Mammary epithelial cell (primary cell): ENCODE measurements at places on chromosomes 3 and 15. TPM values are rescaled to one million over a fixed set of nuclear protein-coding genes. Genes with fewer than 3 reads are reported as not detected.

The PIGBOS1 gene
- 3.8 TPM for total RNA-seq

The COL6A5 gene
- not detected for total RNA-seq

The ACAN gene
- under 0.01 TPM for total RNA-seq

The ZNF660 gene
- 0.67 TPM for total RNA-seq

The SLC9C1 gene
- 1.7 TPM for total RNA-seq

The LRRIQ4 gene
- 0.17 TPM for total RNA-seq

The PLSCR2 gene
- total RNA-seq, result not detected in 2 replicates

The IGSF11 gene
- total RNA-seq, result not detected

The MB21D2 gene
- total RNA-seq, result 3.4 and 5.2 TPM in 2 replicates

The AGBL1 gene
- not detected in 2 replicates for total RNA-seq

The IMPG2 gene
- 0.14 and 0.19 TPM in 2 replicates for total RNA-seq

The GOLGA6B gene
- total RNA-seq, result not detected in 2 replicates

The FAM131A gene
- 15.5 and 16.2 TPM in 2 replicates for total RNA-seq

The CHRM5 gene
- not detected in 2 replicates for total RNA-seq

The ADAMTS17 gene
- 1.7 TPM for total RNA-seq

The CFAP92 gene
- total RNA-seq, result 0.83 TPM

The TEX55 gene
- total RNA-seq, result not detected

GRCh38 chr3:125433611-125434041 lies 58.5 kb upstream of the ZNF148 start:
- peak; percentile 93 for DNase-seq

- DNase-seq, result peak; percentile 66
These were observed 781 bp upstream of the IP6K1 start for GRCh38 chr3:49787182-49787464.

GRCh38 chr3:31514570-31514969 lies 18.2 kb upstream of the STT3B start:
- DNase-seq, result no peak

- DNase-seq, result no peak
These were observed 681.6 kb upstream of the SEMA6D start for GRCh38 chr15:47035475-47036406.

DNA sequence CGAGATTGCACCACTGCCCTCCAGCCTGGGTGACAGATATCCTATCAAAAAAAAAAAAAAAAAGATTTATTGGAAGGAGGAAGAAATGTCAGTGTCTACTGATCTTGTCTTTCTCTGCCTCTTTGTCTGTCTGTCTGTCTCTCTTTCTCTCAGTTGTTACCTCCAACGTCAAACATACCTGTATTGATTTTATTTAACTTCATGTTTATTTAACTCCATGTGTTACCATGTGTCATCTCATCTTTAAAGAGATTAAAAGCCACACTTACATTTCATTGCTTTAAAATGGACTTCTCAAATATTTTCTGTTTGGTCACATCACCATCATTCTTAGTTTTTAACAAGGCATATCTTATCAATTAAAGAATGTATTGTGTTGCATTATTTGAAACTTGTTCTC lies 9.4 kb downstream of the CLDN11 start:
- no peak for DNase-seq

GRCh38 chr15:89472785-89473256 lies 23.6 kb downstream of the RHCG start:
- peak; percentile 37 for DNase-seq

DNA sequence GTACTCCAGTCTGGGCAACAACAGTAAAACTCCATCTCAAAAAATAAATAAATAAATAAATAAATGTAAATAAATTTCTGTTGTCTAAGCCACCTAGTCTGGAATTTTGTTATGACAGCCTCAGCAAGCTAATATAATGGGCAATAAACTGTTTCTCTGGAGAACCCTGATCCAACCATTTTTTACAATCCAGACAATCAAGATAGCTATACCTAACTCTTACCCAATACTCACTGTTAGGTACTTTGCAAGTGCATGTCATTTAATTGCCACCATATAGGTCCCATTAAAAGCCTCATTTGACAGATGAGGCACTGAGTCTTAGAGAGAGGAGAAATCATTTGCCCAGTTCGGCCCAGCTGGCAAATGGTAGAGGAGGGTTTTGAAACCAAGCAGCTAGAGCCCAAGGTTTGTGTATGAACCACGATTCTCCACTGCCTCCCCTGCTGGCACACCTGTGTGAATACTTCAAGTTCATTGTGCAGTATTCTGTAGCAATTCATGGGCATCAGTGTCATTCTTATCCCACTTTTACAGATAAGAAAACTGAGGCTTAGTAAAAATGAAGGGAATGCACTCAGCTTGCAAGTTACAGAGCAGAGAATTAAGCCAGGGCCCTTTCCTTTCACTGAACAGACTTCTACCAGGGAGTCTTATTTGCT lies 107.0 kb upstream of the UBE2E1 start:
- no peak for DNase-seq

DNA sequence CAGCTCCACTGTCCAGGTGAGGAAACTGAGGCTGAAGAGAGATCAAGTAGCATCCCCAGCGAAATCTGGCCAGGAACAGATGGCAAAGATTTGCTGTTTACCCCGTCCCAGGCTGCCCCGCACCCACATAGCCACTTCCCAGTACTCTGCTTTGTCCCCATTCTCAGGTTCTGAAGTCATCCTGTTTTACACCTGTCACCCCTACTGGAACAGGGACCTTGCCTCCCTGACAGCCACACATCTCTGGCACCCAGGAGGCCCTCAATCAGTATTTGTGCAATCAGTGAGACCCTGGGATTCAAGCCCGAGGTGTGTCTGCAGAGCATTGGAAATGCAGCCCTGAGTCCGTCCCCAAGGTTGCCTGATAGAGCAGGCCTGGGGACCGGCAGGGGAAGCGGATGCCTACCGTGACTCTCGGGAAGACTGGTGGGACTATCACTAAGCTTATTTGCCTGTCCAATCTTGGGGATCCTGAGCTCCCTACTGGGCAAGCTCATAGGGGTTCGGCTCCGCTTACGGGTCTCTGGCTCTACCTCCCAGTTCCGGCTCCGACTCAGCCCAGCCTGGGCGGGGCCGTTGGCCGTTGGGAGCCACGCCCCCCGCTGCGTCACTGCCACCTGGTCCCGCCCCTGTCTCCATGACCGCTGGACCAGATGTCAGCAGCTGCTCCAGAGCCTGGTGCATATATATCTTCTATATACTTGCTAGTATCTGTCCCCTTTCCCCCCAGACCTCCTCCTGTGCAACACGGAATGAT lies 17.5 kb upstream of the FANCD2 start:
- DNase-seq, result peak; percentile 55

DNA sequence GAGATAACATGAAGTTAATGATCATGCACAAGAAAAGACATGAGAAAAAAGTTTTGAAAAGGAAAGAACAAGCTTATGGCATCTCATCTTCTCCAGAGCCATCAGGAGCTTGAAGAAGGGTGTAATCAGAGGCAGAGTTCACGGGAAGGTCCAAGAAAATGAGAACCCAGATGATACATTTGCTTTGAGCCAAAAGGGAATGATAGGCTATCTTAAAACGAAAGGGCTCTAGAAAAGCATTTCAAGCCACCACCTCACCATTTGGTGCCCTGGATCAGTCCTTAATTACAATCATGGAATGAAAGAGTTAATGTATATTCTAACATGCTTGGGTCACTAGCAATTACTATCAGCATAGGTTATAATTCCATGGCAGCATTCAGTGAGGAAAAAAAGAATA lies 781.8 kb downstream of the ROBO1 start:
- no peak for DNase-seq

DNA sequence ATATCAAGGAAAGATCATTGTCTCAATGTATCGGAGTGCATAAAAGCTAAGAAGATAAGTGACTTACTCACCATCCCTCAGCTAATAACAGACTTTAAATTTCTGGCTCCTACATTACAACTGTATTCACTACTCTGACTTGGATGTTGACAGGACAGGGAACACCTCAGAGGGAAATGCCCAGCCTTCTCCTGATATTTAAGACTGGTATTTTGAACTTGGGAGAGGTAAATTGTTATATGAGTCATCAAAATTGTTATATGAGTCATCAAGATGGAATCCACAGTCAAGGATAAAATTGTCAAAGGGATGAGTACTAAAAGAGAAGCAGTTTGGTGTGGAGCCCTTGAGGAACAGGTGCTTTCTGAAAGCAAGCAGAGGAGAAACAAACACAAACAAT lies 961.4 kb downstream of the VGLL3 start:
- peak; percentile 15 for DNase-seq

DNA sequence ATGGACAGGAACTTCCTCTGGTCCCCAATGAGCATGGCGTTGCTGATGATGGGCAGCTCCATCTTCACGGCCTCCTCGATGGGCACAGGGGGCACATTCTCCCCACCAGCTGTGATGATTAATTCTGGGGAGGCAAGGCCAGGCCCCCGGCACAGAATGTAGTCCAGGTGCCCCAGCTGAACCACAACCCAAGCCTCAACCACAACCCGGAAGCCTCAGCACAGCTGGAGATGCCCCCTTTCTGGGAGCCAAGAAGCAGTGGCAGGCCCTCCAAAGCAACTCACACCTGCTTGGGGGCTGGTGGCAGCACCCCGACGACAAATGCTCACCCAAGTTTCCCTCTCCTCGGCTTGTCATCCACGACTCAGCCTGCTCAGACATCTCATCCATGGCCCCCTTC lies 25.2 kb downstream of the IDH3A start:
- no peak for DNase-seq

GRCh38 chr3:21269882-21270281 lies 481.1 kb downstream of the ZNF385D start:
- no peak for DNase-seq

- no peak for DNase-seq
These were observed 1.4 kb downstream of the CD200R1 start for GRCh38 chr3:112973325-112974177.

DNA sequence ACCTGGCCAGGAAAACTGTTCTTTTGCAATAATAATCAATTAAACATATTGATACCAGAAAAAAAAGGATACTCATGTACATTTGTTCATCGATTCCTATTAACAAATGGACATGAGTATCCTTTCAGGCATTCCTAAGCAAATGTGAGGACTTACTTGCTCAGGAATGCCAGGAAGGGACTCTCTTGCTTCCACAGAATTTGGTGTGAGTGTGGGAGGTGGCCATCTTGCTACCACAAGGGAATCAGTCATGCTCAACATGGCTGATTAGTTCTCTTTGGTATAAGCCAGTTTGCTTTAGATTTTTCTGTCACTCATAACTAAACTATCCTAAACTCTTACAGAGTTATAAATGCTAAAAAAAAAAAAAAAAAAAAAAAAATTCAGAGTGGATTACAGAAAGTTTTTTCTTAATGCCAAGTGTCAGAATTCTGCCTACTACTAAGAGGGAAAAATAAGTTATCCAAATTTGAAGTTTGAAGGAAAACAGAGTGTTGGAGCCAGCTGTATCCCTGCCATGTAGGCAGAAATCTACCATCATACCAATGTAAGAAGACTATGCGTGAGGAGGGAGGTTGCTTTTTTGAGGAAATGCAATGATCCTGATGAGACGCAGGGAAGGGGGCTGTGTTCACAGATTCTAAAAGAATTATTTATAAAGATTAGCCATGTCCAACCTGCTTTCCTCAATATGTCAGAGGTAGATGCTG lies 98.7 kb downstream of the PLD1 start:
- no peak for DNase-seq

- peak; percentile 19 for DNase-seq
These were observed 1068.6 kb upstream of the CADM2 start for GRCh38 chr3:83890039-83890762.

DNA sequence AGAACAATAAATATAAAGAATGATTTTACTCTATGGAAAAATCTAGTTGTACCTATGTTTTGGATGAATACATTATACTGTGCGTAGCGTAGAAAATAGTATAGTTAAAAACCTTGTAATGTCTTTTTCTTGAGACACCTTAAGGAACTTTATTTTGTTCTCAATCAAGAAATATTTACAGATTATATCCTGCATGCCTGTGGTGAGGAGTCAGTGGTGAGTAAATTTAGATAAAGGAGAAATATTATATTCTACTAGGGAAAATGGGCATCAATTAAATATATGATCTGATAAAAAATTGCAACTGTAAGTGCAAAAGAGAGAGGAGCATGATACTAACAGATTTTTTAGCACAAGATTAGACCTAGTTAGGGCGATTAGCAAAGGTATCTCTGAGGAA lies 157.7 kb downstream of the RBMS3 start:
- DNase-seq, result no peak

DNA sequence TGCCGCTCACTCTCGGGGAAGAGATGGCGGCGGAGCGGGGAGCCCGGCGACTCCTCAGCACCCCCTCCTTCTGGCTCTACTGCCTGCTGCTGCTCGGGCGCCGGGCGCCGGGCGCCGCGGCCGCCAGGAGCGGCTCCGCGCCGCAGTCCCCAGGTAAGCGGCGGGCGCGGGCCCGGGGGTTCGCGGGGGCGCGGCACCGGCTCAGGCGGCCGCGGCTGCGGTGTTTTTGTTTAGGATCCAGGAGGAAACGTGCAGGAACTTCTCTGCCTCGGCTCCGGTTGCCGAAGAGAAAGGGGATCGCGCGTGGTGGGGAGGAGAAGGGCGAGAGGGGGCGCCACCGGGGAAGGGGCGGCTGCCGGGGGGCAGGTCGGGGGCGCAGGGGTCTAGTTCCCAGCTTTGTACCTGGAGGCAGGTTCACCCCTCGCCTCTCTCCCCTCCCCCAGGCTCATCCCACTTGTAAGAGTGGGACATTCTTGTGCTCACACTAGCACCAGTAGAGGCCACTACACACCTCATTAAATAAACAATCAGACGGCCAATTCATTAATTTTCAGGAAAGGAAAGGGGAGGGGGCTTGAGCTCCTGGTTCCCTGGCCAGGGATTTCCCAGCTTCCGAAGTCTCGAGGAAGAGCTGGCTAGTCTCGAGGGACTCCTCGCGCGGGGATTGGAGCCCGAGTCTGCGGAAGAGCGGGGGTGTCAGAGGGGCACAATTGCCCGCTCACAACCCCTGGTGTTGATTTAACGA lies 562 bp downstream of the NEO1 start:
- DNase-seq, result peak; percentile 25

DNA sequence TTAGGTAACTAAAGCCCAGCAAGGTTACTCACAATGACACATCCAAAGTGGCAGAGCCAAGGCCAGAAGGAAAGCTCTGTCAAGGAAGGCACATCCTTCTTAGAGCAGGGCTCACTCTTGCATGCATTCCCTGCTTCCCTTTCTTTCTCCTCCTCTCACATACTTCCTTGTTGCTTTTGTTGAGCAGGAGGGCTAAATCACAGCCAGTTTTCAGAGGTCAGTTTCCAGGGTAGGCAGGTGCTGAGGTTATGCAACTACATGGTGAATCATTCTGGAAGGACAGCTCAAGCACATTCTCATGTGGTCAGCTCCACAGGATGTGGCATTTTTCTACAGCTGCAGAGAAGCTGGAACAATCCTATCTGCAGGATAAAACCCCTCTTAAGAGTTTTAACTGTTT lies 275.6 kb downstream of the ZNF621 start:
- peak; percentile 96 for DNase-seq

DNA sequence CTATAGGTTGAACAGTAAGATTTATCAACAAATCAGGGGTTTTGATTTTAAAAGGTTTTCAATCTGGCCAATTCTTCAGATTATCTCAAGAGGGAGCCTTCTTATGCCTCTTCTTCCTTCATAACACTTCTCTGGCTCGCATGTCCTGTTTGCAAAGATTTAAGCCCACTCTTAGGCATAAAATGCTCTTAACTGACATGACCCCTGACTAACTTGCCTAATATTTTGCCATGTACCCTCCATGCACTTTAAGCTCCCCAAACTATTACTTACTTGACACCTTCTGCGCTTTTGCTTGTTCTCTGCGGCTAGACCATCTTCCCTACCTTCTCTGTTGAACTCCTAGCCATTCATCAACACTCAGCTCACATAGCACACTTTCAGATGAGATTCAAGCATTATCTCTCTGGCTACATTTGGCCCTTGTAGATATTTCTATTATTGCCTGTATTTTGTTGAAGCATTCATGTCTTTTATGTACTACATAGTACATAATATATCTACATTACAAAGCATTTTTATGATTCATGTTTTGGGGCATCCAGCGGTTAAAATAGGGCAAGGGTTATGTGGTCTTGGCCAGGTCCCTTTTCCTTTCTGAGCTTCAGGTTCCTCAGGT lies 1.0 kb upstream of the ARIH1 start:
- peak; percentile 8 for DNase-seq
